ENCODE measurements at places on chromosomes 11 and 22.

DNA sequence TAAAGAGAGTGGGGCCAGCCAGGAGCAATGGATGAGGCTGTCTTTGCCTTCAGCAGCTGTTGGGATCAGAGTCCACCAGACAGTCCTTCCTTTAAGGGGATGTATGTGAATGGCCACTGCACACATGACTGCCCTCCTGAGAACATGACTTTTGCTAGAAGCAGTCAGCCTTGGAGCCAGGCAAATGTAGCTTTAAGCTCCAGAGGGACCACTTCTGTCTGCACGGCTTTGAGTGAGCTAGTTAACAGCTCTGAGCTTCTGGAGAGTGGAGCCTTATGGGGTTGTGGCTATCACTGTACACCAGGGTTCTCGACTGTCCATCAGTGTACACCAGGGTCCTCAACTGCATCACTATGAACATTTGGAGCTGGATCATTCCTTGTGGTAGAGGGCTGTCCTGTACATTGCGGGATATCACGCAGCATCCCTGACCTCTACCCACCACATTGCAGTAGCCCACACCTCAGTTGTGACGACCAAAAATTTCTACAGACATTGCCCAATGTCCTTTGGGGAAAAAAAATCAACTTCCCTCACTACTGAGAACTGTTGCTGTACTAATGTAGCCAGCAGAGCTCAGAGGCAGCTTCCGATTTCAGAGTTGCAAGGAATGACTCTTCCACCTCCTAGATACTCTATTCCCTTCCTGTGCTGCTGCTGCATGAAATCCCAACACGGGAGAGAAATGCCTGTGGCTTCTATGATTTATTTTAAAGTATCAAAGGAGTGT lies 169.4 kb downstream of the MYO18B start:
- no peak for DNase-seq

- DNase-seq, result no peak
These were observed 42.0 kb downstream of the MCHR1 start for GRCh38 chr22:40721266-40721665.

DNA sequence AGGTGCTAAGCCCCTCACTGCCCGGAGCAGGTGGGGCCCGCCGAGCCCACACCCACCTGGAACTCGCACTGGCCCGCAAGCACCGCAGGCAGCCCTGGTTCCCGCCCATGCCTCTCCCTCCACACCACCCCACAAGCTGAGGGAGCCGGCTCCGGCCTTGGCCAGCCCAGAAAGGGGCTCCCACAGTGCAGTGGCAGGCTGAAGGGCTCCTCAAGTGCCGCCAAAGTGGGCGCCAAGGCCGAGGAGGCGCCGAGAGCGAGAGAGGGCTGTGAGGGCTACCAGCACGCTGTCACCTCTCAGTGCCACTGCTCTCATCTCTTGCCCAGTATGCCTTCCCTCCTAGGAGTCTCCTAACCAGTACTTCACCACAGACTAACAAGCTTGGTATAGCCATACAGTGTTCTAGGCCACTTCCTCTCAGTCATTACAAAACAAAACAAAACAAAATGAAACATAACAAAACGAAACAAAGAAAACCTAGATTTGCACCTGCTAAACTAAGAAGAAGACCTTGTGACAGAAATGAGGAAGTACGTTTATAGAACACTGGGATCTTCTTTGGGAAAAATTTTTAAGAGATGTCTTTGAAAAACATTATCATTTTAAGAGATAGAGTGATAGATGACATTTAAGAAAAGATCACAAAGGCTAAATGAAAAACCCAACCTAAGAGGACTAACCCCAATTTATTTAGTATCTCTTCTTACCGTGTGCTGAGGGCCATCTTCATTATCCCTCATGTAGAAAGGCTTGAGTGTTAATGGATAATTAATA lies 47.7 kb upstream of the GAB2 start:
- DNase-seq, result no peak

DNA sequence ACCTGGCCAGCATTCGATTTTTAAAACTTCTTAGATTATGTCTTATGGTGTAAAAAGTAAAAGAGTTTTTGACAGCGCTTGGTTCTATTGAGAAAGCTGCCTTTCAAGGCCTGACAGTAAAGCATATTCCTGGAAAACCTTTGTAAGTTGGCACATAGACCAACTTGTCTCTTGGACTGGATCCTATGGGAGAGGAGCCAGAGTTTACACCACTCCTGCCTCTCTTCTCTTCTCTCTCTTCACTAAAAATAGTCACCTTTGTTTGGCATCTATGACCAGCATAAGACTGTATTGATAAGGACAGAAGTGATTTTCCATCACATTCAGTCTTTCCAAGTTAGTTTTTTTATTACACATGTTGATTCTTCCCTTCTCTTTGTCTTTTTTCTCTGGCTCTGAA lies 33.7 kb downstream of the CSRP3 start:
- DNase-seq, result no peak
